ENCODE measurements at places on chromosomes 6 and 20.

DNA sequence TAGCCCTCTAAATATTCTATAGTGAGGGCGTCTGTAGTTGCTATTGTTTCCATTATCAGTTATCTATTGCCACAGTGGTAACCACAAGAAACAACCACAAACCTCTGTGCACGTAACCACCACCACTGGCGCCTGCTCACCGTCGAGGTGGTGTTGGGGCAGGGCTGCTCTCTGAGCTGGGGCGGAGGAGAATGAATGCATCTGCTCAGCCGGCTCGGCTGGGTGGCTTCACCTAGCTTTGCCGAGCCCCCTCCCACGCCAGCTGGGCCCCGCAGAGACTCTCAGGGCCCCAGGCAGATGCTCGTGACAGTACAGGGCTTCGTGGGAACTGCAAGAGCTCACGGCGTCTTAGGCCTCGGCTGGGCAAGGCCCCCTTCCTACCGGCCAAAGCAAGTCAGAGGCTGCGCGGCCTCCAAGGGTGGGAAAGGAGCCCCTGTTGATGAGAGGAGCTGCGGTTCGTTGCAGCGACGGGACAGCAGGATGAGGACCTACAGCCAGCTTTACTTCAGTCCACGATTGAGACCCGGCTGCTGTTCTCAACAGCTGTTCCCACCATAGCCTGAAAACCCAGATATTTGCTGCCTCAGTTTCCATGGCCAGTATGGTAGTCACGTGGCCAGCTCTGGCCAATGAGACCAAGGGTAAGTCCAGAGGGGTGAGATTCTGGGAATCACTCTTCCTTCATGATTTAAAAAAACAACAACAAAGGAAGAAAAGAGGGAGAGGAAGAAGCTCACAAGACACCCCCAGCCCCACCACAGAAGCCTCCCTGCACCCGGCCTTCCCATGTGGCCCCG, 120.2 kb upstream of the AFDN start:
- H3K4me1 ChIP-seq: peaks cover 19% of the 10 kb centered on the region
- no peak overlapping the region for H3K27ac ChIP-seq
- peaks cover under 1% of the 10 kb centered on the region for H3K36me3 ChIP-seq

DNA sequence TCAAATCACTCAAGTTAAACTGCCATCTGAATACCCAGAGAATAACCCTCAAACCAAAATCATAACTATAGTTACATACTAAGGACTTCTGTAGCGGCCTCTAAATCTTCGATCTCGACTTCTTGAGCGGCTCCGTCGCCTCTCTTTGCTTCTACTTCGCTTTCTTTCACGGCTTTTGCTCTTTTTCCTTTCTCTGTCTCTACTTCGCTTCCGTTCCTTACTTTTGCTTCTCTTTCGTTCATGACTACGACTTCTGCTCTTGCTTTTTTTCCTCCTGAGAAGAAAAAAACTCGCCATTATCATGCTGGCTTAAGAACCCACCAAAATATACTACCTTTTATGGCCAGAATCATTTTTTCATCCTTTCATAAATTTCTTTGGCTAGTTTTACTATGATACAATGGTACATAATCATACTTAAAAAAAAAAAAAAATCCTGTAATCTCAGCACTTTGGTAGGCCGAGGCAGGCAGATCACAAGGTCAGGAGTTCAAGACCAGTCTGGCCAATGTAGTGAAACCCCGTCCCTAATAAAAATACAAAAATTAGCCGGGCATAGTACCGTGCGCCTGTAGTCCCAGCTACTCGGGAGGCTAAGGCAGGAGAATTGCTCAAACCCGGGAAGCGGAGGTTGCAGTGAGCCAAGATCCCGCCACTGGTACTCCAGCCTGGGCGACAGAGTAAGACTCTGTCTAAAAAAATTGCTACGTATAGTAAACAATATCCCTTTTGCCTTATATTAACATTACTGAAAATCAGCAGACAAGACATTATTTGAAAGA, 10.0 kb downstream of the RBM39 start:
- H3K36me3 ChIP-seq: peaks cover 14% of the 10 kb centered on the region
- H3K4me3 ChIP-seq: no peak overlapping the region
- peak overlapping the region; percentile 70 for H3K27ac ChIP-seq
- DNase-seq: no peak
- H3K4me1 ChIP-seq: peaks cover 9% of the 10 kb centered on the region
- H3K27me3 ChIP-seq: no peaks in the 10 kb centered on the region

DNA sequence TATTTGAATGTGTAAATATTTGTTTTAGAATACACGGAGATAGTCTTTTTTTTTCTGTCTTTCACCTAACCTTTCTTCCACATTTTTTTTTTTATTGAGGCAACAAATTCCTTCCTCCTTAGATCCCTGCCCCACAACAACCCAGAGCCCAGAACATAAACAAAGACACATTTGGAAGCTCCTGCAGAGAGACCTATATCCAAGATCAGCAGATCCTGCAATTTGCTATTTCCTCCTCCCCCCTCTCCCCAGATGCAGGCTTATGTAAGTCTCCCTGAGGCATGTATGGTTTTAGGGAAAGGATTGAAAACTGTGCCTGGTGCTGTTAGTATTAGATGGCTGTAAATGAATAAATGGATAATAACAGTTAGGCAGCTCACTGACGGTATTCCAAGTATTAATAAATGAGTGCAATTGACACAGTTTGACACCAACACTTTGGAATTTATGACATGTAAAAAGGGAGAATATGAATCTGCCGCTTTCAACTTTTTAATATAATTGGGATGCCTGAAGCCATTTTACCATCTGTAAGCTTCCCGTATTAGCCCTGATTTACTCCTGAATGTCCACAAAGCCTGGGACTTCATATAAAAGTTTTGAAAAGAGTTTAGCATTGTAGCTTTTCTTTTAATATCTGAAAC, 608.3 kb upstream of the CITED2 start:
- DNase-seq: no peak
- peaks cover 4% of the 10 kb centered on the region for H3K4me1 ChIP-seq
- no peaks in the 10 kb centered on the region for H3K36me3 ChIP-seq
- H3K27ac ChIP-seq: no peak overlapping the region
- H3K4me3 ChIP-seq: no peak overlapping the region

DNA sequence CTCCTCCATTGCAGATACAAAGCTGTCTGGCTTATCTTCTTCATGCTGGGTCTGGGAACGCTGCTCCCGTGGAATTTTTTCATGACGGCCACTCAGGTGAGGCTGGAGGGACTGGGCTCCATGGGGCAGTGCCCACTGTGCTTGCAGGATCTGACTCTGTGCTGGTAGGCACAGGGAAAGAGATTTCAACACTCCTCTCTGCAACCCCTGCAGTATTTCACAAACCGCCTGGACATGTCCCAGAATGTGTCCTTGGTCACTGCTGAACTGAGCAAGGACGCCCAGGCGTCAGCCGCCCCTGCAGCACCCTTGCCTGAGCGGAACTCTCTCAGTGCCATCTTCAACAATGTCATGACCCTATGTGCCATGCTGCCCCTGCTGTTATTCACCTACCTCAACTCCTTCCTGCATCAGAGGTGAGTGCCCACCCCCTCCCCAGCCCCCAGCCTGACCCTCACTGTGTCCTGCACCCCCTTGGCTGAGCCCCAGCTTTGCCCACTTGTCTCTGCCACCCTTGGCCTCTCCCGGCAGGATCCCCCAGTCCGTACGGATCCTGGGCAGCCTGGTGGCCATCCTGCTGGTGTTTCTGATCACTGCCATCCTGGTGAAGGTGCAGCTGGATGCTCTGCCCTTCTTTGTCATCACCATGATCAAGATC, 6.1 kb downstream of the SLC29A1 start:
- H3K27me3 ChIP-seq: no peaks in the 10 kb centered on the region
- no peaks in the 10 kb centered on the region for H3K36me3 ChIP-seq
- no peak overlapping the region for H3K27ac ChIP-seq
- H3K4me1 ChIP-seq: peaks cover 5% of the 10 kb centered on the region
- H3K4me3 ChIP-seq: no peak overlapping the region

- no peaks in the 10 kb centered on the region for H3K36me3 ChIP-seq
- no peak overlapping the region for H3K27ac ChIP-seq
- DNase-seq: no peak
- peaks cover 8% of the 10 kb centered on the region for H3K27me3 ChIP-seq
- no peaks in the 10 kb centered on the region for H3K4me1 ChIP-seq
Measured at GRCh38 chr20:25178563-25179438, 16.7 kb upstream of the ENTPD6 start.

- no peaks in the 10 kb centered on the region for H3K36me3 ChIP-seq
- DNase-seq: no peak
- H3K4me1 ChIP-seq: no peaks in the 10 kb centered on the region
- no peak overlapping the region for H3K4me3 ChIP-seq
Measured at GRCh38 chr20:42164121-42164890, 546.1 kb upstream of the CHD6 start.

DNA sequence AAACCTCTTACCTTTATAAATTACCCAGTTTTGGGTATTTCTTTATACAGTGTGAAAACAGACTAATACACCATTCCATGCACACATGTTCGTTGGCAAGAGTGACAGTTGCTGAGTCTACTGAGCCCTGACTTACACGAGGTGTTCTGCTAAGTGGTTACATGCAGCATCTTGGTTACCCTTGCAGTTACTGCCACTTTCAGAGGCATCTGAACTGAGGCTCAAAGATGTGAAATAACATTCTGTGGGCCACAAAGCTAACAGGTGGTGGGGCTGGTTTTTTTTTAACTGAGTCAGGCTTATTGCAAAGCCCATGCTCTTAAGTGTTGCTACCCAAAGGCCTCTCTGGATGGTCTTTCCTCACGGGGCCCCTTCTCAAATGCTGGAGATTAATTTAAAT, 54.4 kb upstream of the GTSF1L start:
- DNase-seq: no peak
- H3K27ac ChIP-seq: no peak overlapping the region
- H3K4me1 ChIP-seq: peaks cover 10% of the 10 kb centered on the region
- peaks cover 4% of the 10 kb centered on the region for H3K36me3 ChIP-seq

DNA sequence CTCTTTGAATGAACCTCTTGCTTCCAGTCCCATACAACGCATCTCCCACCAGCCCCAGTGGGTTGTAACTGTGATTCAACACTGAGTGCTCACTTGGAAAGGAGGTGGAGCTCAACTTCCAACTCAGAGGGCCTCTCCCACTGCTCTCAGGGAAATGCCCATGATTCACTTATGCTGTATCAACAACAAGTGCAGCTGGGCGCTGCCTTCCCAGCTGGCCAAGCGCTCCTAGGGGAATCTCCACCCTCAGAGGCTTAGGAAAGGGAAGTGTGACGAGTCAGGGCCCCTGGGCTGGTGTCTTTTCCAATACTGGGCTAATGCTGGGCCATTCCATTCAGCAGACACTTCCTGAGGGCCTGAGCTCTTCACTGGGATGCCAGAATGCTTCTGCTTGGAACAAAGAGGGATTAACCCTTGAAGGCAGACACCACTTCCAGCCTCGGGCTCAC, 8.1 kb upstream of the OCSTAMP start:
- H3K4me1 ChIP-seq: peaks cover 20% of the 10 kb centered on the region
- no peaks in the 10 kb centered on the region for H3K27me3 ChIP-seq
- DNase-seq: no peak
- H3K36me3 ChIP-seq: no peaks in the 10 kb centered on the region
- peak overlapping the region; percentile 61 for H3K27ac ChIP-seq

- no peak overlapping the region for H3K4me3 ChIP-seq
- H3K27ac ChIP-seq: peak overlapping the region; percentile 42
- peaks cover 4% of the 10 kb centered on the region for H3K27me3 ChIP-seq
- peaks cover 17% of the 10 kb centered on the region for H3K4me1 ChIP-seq
Measured at GRCh38 chr6:110545081-110545872, 68.9 kb upstream of the SLC22A16 start.

GRCh38 chr6:45483501-45483900, 105.8 kb upstream of the SUPT3H start:
- no peaks in the 10 kb centered on the region for H3K27me3 ChIP-seq
- no peak overlapping the region for H3K27ac ChIP-seq
- no peaks in the 10 kb centered on the region for H3K36me3 ChIP-seq
- H3K4me3 ChIP-seq: no peak overlapping the region

GRCh38 chr20:772806-773205, 4.5 kb upstream of the SLC52A3 start:
- H3K4me1 ChIP-seq: no peaks in the 10 kb centered on the region
- no peak for DNase-seq
- H3K27ac ChIP-seq: peak overlapping the region; percentile 53

- no peaks in the 10 kb centered on the region for H3K36me3 ChIP-seq
- peaks cover 52% of the 10 kb centered on the region for H3K27me3 ChIP-seq
- H3K4me1 ChIP-seq: no peaks in the 10 kb centered on the region
- H3K4me3 ChIP-seq: no peak overlapping the region
- no peak overlapping the region for H3K27ac ChIP-seq
- no peak for DNase-seq
Measured at GRCh38 chr20:2089447-2089846, 12.2 kb upstream of the STK35 start.

DNA sequence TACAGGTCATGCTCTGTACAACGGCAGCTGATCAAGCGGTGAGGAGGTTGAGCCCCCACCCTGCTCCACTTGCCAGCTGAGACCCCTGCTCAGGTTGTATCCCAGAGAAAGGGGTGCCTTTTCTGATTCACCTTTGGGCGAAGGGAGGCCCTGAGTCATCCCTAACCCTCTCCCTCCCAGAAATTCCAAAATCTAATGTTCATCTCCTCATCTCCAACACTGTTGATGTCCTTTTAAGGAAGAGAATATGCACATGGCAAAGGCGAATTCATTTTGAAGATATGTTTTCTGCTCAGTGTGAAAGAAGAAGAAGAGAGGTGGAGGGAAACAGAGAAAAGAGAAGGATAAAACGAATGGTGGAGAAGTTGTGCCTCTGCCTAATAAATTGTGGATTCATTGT, 120.5 kb downstream of the SCML4 start:
- no peak overlapping the region for H3K27ac ChIP-seq
- no peak for DNase-seq
- H3K27me3 ChIP-seq: no peaks in the 10 kb centered on the region
- H3K36me3 ChIP-seq: peaks cover under 1% of the 10 kb centered on the region
- H3K4me3 ChIP-seq: no peak overlapping the region
- no peaks in the 10 kb centered on the region for H3K4me1 ChIP-seq

DNA sequence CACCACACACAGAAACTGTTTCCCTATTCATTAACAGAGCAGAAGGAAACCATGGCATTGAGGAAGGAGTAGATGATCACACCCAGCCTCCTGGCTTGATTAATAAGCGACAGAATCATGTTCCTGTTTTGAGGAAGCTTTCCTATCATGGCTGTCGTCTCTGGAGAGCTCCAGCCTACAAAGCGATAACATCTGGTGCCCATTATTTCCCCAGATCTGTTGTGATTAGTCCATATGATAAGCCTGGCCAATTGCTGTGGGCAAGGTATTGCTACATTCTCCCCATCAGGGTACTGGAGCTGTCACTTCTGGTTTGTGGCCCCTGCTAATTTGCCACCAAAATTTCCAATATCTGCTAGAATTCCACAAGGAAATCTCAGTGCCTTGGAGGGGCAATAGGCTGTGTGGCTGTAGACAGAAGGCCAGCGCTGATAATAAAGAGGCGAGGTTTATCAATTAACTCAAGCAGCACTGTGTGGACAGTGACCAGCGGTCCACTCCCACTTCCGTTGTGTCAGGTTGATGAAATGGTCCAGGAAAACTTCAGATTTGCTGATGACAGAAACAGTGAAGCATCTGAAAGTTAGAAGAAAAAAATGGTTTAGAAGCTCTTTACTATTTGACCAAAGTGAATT, 66.4 kb downstream of the OLIG3 start:
- H3K4me3 ChIP-seq: no peak overlapping the region
- peaks cover 65% of the 10 kb centered on the region for H3K4me1 ChIP-seq
- no peaks in the 10 kb centered on the region for H3K36me3 ChIP-seq
- DNase-seq: no peak

All from naive B cell (primary cell).